Fibroblast of skin of left quadriceps (primary cell): ENCODE measurements at places on chromosomes 4 and X.
A peak's percentile ranks its signal among the peaks of the same experiment; 100 is the strongest.

- peak; percentile 39 for DNase-seq
Measured at GRCh38 chr4:88177983-88178625, 19.7 kb upstream of the ABCG2 start.

- no peak for DNase-seq
Measured at GRCh38 chr4:148634476-148634875, 192.3 kb upstream of the NR3C2 start.

DNA sequence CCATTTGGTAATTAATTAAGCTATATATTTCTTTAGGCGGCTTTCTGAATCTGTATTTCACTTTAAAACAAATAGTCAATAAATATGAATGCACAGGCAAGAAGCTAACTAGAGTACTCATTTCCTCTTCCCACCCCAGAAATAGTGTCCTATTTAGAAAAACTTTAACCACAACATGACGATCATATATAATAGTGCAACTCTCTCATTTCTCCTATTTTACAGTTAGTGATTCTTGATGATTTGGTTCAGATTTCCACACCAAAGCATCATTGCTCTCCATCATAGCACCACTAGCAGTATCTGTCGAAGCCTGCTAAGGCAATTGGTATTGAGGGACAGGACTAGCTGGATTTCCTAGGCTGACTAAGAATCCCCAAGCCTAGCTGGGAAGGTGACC, 184.0 kb upstream of the GALNTL6 start:
- no peak for DNase-seq

- no peak for DNase-seq
Measured at GRCh38 chr4:6188687-6189305, 11.6 kb downstream of the JAKMIP1 start.

GRCh38 chrX:16114611-16115010, 8.8 kb upstream of the GRPR start:
- peak; percentile 98 for DNase-seq

DNA sequence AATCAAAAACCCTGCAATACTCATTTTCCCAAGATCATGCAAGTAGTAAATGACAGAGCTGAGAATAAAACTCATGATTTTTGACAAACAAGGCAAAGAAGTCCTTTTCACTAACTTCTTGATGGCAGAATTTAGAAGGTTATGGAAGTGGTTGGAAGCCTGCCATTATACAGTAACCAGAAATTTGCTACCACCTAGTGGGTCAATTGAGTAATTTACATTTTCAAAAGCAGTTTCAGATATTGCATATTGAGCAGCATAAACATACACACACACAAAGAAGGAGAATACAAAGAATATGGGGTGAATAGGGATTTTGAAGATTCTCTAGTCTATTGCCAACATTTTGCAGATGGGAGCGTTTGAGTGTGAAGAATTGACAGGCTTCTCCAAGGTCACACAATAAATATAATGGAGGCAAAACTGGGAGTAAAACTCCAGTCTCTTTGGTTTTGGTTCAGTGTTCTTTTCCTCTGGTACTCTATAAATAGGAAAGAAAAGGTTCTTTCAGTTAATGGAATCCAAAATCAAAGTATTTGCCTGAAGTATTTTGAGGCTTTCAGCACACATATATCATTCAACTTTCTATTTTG, 70.2 kb downstream of the GC start:
- peak; percentile 44 for DNase-seq

GRCh38 chr4:154123897-154124296, 335.0 kb upstream of the SFRP2 start:
- no peak for DNase-seq

DNA sequence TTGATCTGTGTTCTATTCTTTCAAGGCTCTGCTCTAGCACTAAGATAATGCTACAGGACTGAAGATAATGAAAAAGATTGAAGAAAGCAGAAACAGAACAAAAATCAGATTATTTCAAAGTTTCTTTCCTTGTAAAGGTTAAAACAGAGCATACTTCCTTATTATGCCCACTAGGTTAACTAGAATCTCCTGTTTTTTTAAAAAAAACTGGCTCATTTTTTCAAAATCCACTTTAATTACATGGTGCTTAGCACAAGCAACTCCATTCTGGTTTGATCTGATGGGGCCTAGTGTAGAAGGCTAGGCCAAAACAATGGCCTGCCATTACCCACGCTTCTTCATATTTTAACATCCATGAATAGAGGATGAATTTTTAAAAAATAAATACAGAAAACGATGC, 1.2 kb upstream of the UBA6 start:
- no peak for DNase-seq

- peak; percentile 24 for DNase-seq
Measured at GRCh38 chr4:121272526-121272925, 108.3 kb downstream of the QRFPR start.

DNA sequence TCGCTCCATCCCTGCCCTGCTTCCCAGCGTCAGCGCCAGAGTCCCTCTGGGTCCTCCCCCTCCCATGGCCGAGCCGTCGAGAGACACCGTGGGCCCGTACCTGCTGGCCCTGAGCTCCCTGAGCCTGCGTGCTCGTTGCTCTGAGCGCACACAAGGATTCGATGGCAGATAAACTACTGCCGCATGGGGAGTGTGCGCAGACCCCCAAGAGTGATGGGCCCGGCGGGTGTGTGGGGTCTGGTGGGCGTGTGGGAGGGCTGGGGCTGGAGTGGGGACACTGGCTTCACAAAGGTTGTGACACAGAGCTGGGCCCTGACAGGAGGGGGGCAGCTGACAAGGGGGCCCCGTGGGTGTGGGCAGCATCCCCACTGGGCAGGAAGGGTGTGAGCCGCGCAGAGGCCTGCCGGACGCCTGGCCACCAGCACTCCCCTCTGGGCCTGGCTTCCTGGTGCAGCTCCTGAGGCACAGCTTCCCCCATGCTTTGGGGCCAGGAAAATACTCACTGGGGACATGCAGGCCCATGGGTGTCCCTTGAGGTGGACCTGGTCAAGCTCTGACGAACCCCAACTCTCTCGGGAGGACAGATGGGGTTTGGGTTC, 4.8 kb upstream of the RGS12 start:
- DNase-seq: no peak

DNA sequence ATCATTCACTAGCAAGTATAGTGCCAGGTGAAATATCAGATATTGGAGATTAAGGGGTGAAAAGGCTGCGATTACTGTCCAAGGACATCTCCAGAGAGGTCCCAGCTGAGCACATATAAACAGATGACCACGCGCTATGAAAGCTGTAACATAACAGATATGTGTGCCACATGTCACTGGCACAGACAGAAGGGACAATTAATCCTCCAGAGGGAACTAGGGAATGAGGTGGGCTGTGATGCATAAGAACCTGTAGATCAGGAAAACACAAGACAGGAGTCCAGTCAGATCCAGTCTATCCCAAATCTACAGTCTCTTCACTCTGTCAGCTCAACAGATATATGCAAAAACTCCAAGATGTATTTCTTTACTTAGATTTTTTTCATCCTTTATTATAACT, 157.2 kb downstream of the LDB2 start:
- DNase-seq: no peak

DNA sequence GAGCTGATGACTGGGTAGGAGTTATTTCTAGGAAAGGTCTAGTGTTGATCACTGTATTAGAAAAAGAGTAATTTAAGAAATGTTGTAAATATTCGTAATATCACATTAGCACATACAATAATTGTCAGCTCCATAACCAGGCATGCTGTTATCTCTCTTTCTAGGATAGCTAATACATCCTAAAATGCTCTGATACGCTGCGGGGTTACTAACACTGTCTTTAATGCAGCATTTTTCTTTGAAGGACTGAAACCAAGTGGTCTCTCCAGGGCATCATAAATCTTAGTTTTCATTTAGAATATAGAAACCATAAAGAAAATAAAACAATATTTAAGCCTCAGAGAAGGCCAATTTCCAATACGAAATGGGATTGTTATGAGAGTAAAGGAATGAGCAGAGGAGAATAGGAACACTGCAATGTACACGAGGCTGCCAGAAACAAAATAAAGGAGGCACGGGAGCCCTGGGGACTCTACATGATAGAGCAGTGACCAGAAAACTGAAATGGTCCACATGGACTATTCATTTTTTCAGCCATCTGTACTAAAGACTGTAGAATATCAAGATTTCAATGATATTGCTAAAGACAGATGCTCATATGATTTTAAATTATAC, 1606.7 kb upstream of the AGA start:
- DNase-seq: no peak

DNA sequence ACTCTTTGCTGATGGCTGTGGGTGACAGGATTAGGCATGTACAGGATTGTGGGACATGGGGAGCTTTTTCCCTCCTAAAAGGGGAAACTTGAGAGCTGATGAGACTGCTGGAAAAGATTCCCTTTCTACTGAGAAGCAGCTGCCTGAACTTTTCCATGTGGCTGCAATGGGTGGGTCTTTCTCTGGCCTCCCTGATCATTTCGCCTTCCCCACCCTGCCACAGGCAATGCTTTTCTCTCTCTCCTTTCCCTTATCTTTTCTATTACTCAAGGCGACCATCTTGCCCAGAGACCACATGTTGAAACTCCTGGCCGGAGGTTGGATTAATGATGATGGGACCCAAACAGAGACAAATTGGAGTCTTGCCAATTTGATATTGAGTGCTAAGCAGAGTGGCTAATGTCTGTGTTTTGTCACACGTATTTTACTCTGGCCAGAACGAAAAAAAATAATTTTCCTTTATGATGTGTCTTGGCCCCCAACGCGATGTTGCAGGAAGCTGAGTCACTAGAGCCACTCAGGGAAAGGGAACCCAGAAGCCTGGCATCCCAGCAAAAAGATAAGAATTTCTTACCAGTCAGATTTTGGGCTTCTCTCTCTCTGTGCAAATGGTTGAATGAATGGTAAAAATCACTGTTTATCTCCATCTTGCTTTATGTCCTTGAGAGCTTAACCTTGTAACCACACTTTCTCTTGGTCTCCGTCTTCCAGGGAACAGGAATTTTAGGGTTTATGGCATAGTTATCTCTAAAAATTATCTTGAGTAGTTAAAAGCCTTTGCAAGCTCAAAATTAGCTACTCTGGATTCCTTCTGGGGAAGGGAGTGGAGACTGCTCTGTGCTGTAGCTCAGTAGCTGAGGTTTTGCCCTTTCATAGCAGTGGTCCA, 19.4 kb upstream of the ATP8A1 start:
- DNase-seq: no peak

DNA sequence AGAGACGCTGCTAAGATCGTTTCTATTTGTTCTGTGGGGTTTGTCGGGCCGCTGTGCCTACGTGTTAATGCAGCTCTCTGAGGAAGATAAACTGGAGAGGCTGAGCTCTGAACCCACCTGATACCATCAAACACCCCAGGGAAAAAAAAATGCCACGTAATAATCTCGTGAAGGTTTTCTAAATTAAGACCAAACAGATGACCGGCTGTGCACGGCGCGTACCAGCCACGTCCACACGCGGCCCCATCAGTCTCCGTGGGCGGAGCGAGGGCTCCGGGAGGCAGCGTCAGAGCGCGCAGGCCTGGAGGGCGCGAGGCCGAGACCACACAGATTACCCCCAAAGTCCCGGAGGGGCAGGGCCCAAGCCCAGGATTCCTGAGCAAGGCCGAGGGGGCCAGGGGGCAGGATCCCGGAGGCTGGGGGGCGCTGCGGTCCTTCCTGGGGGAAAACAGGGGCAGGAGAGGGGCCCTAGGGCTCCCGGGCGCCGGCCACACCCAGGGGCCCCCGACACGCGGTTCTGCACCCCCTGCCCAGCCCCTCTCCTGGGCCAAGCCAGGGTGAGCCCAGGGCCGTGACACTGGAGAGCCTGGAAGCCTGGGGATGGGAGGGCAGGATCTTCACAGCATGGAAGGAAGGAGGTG, 91.9 kb downstream of the FAM53A start:
- DNase-seq: no peak

DNA sequence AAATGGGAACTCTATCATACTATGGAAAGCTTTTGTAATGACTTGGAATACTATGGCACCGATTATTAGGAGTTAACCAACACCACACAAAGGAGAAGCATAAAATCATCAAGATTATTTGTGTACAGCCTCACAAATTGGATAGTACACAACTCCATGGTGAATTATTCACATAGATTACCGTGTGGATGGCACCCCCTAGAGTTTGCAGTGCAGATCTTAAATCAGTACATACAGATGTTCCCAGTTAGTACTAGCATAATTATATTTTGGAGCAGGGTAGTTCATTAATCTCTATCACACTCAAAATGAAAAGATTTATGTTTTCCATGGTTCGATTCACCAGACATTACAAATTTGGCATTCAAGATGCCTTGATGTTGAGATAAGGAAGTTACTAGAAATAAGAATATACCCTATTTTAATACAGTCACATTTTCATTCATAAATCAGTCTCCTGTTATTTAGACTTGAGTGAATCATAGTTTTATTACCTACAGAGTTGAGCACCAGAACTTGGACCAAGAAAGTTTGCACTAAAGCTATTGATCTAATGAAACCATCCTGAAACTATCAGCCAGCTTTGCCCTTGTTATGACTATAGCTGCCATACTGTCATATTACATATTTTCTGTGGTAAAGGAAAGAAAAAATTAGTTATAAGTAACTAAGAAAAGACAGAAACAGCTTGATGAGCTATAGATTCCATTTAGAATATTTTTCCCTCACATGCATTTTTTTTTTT, 531.8 kb downstream of the GLUD2 start:
- DNase-seq: peak; percentile 3

DNA sequence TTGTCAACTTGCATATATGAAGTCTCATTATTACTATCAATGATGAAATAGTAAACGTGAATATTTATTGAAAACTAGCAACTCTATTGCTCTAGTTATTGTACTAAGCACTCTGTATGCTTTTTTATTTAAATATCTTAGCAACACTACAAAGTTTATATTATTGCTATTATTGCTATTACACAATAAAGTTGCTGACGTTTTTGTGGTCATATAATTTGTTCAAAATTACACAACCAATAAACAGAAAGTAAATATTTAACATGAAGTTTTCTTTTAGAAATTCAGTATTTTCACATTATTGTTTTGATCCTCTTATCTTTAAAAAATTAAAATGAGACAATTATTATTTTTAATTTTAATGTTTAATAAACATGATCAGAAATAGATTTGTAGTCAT, 1521.1 kb upstream of the PCDH7 start:
- no peak for DNase-seq

GRCh38 chr4:20870436-20870835, 170.2 kb downstream of the PACRGL start:
- DNase-seq: no peak

GRCh38 chr4:123327846-123328429, 68.7 kb upstream of the SPRY1 start:
- no peak for DNase-seq

- DNase-seq: no peak
Measured at GRCh38 chr4:24578364-24578763, 6.0 kb downstream of the DHX15 start.
